Fibroblast of skin of abdomen (primary cell): ENCODE measurements at places on chromosomes 16 and 17.

DNA sequence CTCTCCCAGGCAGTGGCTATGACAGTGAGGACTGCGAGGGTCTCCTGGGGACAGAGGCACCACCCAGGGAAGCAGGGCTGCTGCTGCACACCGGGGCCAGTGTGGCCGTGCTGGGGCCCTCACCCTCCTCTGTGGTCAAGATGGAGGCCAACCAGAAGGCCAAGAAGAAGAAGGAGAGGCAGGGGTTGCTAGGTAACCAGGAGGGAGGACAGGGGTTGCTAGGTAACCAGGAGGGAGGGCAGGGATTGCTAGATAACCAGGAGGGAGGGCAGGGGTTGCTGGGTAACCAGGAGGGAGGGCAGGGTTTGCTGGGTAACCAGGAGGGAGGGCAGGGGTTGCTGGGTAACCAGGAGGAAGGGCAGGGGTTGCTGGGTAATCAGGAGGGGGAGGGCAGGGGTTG lies 55.2 kb downstream of the ACTG1 start:
- no peak for DNase-seq

DNA sequence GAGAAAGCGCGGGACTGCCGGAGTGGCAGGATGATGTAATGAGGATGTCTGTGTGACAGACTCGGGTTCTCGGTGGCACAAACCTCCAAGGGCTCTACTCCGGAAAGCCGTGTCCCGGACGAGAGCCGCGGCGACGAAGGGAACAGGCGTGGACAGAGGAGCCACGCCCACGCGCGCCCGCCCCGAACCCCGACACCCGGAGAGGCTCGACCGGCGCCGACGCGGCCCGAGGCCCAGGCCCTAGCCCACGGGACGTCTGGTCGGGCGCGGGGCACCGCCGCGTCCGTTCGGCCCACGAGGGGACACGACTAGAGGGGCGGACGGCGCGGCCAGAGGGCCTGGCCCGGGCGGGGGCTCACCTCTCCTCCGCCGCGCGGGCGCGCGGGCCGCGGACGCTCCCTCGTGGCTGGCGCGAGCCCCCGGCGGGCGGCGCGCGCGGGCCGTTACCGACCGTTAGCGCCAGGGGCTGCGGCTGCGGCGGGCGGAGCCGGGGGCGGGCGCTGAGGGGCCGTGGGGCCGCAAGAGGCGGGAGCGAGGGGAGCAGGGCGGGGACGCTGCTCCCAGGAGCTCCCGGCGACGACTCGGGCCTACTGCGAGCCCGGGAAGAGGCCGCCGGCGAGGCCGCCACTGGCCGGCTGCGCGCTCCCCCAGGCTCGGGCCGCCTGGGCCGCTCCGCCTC lies 2.1 kb upstream of the IRX5 start:
- peak; percentile 60 for DNase-seq

DNA sequence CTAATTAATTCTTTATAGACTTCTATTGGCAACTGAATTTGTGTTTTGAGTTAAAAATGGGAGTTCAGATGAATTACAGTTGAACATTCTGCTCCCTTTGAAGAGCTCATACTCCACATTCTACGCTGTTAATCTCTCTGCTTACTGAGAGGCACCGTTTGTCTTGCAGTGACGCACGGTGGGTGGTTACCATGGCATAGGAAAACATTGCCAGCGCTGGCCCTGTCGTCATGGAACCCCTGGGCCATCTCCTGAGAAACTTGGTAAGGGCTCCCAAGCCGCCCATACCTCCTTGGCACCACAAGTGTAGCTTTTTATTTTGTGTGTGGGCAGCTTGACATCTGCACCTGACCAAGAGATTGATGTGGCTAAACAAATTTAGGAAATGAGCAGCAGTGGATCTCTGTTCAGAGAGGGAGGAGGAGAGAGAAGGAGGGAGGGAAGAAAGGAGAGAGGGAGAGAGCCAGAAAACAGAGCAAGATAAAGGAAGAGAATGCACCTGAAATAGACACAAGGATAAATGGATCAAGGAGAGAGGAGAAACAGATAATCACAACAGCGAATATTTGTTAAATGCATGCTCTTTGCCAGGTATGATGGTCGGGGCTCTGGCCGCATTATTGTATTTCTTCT lies 398.5 kb downstream of the HAPSTR1 start:
- DNase-seq, result no peak

GRCh38 chr16:65746941-65747340 lies 619.5 kb upstream of the CDH5 start:
- no peak for DNase-seq

DNA sequence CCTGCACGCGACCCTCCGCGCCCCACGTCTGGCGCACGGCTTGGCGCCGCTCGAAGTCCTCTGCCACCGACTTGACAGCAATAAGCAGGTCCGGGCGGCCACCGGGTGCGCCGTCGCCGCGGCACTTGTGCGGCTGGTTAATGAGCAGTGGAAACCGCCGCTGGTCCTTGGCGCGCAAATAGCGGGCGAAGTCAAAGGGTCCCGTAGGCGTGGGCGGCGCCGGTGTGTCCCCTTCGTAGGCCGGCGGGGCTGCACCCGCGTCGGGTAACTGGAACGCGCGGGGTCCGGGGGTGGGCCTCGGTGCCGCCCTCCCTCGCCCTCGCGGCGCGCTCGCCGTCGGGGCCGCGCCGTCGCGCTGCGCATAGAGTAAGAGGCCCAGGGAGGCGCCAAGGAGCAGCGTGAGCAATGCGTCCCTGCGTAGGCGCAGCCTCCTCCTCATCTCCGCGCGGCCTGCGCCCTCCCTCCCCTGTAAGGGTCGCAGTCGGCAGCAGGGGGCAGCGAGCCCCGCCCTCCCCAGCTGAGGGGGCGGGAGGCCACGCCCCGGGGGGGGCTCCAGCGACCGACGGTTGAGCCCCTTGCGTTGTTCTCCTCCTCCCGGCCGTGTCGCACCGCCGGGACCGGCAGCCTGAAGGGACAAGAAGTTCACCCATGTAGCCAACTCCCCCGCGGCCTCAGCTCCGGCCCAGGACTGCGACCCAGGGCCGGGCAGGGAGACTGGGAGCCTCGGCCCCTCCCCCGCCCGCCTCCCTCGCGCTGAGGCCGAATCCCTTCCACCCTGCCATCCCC lies 558 bp downstream of the B3GNT9 start:
- peak; percentile 73 for DNase-seq

DNA sequence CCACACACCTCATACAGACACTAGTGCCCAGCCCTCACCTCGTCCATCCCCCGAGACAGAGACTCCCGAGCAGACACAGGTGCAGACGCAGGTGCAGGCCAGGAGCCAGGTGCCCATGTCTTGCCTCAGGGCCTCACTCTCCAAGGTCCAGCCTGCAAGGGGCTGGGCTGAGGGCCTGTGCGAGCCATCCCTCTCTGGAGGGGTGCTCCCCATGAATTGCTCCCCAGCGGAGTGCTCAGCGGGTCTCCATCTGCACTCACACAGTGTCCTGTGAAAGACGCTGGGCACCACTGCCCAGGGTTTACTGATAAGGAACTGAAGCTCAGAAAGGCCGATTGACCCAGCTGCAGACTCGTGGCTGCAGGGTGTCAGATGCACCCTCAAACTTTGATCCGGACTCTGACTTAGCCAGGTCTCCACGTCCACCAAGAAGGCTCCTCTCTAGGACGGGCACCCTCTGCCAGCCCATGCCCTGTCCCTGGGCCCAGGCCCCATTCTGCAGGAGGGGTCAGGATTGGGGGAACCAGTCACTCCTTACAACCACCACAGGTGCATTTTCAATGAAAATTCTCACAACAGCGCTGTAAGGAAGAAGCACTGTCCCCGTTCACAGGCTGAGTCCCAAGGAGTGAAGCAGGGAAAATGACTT lies 16.9 kb downstream of the POLR3K start:
- DNase-seq, result no peak

DNA sequence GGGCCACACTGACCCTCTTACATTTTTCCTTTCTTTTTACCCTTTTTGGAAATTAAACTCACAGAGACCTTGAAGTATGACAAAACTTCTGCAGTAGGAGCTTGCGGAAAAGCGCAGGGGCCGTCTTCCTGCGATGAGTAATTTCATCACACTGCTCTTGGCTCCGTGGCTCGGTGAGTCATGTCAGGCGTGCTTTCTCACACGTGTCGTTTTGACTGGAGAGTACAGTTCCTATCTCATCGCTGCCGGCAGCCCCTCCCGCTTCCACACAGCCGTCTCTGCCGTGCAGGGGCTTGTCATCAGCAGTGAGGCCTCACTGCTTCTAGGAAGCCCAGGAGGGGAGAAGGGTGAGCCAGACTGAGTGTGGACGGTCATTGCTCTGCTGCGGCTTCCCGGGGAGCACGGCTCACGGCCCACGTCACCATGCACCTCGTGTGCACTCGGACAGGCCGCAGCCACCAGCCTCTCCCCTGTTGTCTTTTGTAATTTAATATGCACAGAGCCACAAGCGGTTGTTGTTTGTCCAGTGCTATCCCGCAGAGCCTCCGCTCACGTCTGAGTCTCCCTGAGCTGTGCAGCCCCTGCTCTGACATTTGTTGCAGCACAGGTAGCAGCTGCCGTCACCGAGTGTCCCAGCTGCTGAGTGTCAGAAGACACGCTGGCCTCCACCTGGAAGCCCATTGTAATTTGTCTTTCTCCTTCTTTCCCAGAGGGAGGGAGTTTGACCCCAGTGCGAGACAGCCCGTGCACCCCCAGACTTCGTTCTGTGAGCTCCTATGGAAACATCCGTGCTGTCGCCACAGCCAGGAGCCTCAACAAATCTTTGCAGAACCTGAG lies 99.4 kb upstream of the CHMP6 start:
- DNase-seq, result peak; percentile 99
